ENCODE measurements at places on chromosomes 2 and 18.

DNA sequence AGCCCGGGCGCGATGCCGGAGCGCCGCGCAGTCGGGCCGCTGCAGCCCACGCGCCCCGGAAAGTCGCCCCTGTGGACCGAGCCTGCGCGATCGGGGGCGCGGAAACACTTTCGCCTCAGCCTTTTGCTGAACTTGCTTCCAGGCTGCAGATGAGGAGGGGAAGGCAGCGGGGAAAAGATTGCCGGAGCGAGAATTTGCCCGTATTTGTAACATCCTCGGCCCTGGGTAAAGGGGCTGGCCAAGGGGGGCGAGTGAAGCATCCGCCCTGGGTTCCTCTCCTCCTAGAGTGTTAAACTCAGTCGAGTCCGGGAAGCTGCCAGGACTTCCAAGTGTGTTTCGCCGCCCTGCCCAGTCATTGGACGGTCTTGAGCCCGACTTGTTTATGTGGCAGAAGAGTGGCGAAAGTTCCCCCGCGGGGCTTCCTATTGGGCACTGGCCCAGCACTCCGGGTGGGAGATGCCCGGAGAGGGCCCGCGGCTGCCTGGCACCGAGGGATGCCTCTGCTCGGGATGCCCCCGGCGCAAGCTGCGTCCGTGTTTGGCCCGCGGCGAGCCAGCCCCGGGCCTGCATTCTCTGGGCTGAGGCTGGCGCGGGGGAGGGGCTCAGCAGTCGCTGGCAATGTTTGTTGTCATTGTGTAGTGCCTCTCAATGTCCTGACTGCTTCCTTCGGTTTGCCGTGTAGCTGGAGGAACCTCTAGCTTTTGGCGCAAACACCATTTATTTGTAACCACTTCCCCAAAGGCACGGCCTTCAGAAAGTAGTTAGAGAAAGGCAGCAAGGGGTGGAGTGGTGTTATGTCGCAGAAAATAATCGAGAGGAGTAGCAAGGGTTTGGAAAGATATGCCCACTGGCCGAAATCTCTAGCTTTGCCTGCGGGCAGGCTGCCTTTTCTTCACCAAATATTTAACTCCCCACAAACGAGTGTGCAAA is 1.1 kb downstream of the CYBRD1 start:
- H3K4me3 ChIP-seq = peak overlapping the region; percentile 92
- no peak overlapping the region for H3K27ac ChIP-seq
- peaks cover 16% of the 10 kb centered on the region for H3K27me3 ChIP-seq
- H3K36me3 ChIP-seq = peaks cover 1% of the 10 kb centered on the region
- peaks cover 46% of the 10 kb centered on the region for H3K4me1 ChIP-seq
- DNase-seq = peak; percentile 72

DNA sequence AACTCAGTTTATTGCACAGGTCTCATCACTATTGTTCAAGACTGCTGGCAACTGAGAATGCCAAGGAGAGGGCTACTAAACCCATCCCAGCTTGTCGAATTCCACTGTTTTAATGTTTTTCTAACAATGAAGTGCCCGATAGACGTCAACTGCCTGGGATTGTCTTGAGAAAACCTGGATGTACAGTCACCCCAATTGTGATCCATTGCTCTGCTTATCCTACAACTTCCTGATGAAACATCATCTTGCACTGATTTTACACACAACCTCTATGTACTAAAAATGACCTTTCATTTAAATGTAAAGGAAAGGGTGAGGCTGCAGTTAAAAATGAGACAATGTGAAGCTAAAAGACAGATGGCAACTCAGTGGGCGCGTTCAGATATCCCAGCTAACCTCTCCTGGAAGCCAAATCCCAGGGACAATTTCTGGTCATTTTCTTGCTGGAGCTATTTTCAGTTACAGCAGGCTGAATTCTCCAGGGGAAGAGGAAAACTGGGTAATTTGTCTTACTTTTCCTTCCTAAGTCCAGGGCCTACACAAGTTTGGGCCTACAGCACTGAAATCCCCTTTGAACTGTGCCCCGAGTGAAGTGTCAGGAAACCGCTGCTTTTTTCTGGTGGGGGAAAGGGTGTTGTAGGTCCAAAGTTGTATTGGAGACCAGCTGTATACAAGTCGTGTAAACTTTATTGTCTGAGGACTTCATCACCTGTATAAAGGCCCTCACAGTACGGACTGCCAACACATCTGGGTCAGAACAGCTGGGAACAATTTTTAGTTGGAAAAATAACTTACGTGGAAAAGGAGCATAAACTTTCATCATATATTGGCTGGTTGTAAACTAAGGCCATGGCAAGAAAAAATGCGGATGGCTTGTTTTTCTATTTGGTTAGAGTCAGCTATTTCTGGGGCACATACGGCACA is 68.9 kb upstream of the LTBP1 start:
- H3K27ac ChIP-seq = peak overlapping the region; percentile 57
- DNase-seq = no peak
- peaks cover 18% of the 10 kb centered on the region for H3K4me1 ChIP-seq
- no peak overlapping the region for H3K4me3 ChIP-seq
- peaks cover 10% of the 10 kb centered on the region for H3K27me3 ChIP-seq
- no peaks in the 10 kb centered on the region for H3K36me3 ChIP-seq

DNA sequence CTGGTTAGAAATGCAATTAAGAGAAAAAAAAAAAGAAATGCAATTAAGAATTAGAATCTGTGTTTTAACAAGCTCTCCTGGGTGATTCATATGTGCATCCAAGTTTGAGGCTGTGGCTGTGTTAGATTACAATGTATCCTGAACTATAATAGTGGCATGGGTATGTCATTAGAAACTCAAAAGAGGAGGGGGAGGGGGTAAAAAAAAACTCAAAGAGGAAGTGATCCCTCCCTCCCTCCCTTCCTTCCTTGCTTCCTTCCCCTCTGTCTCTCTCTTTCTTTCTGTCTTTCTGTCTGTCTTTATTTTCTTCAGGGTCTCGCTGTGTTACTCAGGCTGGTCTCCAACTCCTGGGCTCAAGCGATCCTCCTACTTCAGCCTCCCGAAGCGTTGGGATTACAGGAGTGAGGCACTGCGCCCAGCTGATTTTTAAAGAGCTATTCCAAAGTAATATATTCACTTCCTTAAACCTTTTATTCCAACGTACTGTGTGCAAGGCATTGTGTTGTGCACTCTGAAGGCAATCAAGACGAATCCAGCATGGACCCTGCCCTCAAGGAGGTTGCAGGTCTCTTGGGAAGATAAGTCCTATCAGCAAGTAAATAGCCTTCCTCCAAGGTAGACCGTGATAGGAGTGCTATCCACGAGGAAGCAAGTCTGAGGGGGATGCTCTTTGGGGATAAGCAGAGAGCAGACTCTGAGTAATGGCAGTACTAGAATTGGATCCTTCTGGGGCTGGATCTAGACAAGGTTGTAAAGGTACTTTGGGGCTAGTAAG is 35.9 kb upstream of the MCFD2 start:
- no peak for DNase-seq
- H3K36me3 ChIP-seq = peaks cover 28% of the 10 kb centered on the region
- H3K4me1 ChIP-seq = peaks cover 24% of the 10 kb centered on the region
- H3K27me3 ChIP-seq = no peaks in the 10 kb centered on the region
- H3K27ac ChIP-seq = peak overlapping the region; percentile 63

DNA sequence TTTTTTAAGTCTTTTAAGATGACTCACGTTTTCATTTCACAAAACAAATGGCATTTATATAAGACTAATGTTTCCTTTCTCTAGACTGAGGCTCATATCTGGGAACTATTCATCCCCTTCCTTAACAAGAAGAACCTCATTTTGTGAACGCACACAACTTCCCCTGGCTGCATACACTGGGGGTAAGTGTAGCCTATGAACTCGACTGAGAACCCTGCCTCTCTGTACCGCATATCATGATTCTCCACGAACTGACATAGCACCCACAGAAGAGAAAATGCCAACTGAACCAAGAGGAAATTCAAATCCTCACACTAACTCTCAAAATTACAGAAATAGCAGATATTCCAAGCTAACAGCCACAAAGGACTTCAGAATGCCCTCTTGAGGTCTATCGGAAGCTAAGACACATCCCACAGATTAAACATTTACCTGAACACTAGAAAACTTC is 236.7 kb downstream of the TCF4 start:
- H3K4me1 ChIP-seq = peaks cover 57% of the 10 kb centered on the region
- no peaks in the 10 kb centered on the region for H3K27me3 ChIP-seq
- DNase-seq = no peak
- H3K4me3 ChIP-seq = no peak overlapping the region
- peaks cover 5% of the 10 kb centered on the region for H3K36me3 ChIP-seq
- peak overlapping the region; percentile 80 for H3K27ac ChIP-seq

GRCh38 chr2:235049719-235050118 is 97.9 kb downstream of the SH3BP4 start:
- H3K4me3 ChIP-seq = no peak overlapping the region
- H3K27ac ChIP-seq = no peak overlapping the region
- DNase-seq = no peak

DNA sequence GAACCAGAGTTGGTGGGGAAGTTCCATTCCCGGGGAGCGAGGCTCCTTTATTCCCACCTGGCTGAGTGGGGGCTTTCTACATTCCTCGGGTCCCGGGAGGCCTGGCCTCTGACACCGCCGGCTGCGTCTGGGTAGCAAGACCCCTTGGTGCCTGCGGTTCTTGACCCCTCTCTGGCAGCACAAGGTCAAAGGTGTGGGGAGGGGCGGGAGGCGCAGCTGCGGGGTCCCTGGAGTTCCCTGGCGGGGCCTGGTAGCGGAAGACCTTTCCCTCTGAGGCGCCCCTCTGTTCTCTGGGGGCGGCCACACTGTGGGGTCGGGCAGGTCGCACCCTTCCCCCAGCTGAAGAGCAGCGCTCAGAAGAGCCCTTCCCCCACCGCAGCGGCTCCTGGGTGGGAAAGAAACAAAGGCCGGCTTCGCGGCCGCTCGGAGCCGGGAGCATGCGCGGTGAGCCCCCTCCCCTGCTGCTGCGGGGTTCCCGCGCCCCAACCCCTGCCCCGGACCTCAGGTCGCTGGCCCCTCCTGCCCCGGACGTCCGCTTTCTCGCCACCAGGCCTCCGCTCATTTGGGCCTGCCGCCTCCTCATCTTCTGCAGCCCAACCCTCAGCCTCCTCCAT is 146.3 kb downstream of the ANKRD44 start:
- peak; percentile 83 for DNase-seq
- no peaks in the 10 kb centered on the region for H3K36me3 ChIP-seq
- H3K4me1 ChIP-seq = peaks cover 22% of the 10 kb centered on the region
- peak overlapping the region; percentile 93 for H3K27ac ChIP-seq
- peak overlapping the region; percentile 63 for H3K4me3 ChIP-seq

- DNase-seq = no peak
- no peaks in the 10 kb centered on the region for H3K27me3 ChIP-seq
- no peak overlapping the region for H3K4me3 ChIP-seq
- peaks cover 5% of the 10 kb centered on the region for H3K4me1 ChIP-seq
Observed at GRCh38 chr2:228917220-228917619, 353.9 kb downstream of the PID1 start.

DNA sequence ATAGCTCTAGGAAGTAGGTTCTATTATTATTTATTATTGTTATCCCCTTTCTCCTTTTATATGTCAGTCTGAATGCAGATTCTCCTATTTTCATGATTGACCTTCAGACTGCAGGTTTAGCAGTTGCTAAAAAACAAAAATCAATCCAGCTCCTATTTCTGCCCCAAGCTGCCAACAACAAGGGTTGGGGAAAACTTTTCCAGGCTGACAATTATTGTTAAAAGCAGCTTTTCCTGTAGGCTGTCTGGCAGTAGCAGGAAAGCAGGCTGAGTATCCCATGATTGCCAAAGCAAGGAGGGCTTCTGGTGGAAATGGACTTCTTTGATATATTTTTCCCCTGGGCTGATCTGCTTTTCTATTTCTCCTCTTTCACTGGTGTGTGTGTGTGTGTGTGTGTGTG is 78.0 kb upstream of the CTLA4 start:
- H3K27me3 ChIP-seq = peaks cover 10% of the 10 kb centered on the region
- no peak overlapping the region for H3K4me3 ChIP-seq
- peaks cover 8% of the 10 kb centered on the region for H3K36me3 ChIP-seq

- H3K27ac ChIP-seq = no peak overlapping the region
- DNase-seq = no peak
- H3K27me3 ChIP-seq = no peaks in the 10 kb centered on the region
- peaks cover 69% of the 10 kb centered on the region for H3K4me1 ChIP-seq
Observed at GRCh38 chr2:42851186-42851585, 58.8 kb upstream of the HAAO start.

DNA sequence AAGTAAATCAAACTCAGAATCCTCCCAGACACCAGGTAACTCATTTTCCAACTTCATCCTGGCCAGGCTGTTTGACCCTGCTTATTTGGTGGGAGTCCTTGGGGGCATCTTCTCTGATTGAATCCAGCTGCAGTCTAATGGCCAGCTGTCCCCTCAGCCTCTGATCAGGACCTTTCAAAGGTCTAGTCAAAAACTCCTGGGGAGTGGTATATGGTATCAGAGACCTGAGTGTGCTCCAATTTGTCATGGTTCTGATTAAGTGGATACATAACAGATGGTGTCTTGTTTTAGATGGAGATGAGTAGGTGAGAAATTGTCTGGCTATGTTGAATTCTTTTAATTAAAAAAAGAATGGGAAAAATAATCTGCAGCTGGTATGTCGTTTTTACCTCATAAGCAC is 842.6 kb upstream of the ACVR2A start:
- H3K4me1 ChIP-seq = peaks cover 21% of the 10 kb centered on the region
- H3K27ac ChIP-seq = no peak overlapping the region
- H3K27me3 ChIP-seq = no peaks in the 10 kb centered on the region
- no peak for DNase-seq
- H3K4me3 ChIP-seq = no peak overlapping the region

- peaks cover 2% of the 10 kb centered on the region for H3K36me3 ChIP-seq
- peak overlapping the region; percentile 99 for H3K4me3 ChIP-seq
- H3K27me3 ChIP-seq = no peaks in the 10 kb centered on the region
- H3K4me1 ChIP-seq = peaks cover 58% of the 10 kb centered on the region
Observed at GRCh38 chr2:148021886-148022285, 995 bp downstream of the MBD5 start.

- no peak overlapping the region for H3K4me3 ChIP-seq
- peaks cover 24% of the 10 kb centered on the region for H3K4me1 ChIP-seq
- no peak for DNase-seq
- no peaks in the 10 kb centered on the region for H3K27me3 ChIP-seq
Observed at GRCh38 chr2:146982393-146982846, 862.4 kb upstream of the ACVR2A start.

DNA sequence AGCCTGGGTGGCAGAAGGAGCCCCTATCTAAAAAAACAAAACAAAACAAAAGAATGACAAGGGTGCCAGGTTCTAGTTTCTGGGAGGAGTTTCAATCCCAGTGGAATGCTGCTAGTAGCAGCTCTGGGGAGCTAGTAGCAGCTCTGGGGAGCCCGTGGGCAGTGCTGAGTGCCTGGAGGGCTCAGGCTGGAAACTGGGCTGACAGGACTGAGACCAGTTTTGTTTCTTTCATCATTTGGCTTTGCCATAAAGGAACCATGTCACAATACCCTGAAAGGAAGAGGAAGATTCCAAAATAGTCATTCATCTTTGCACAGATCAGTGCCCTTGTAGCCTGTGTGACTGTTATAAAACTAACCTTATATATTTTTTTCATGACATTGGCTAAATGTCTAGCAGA is 10.6 kb downstream of the MFSD6 start:
- H3K36me3 ChIP-seq = no peaks in the 10 kb centered on the region
- DNase-seq = no peak
- no peaks in the 10 kb centered on the region for H3K4me1 ChIP-seq
- peaks cover 12% of the 10 kb centered on the region for H3K27me3 ChIP-seq

- peaks cover 4% of the 10 kb centered on the region for H3K27me3 ChIP-seq
- H3K4me1 ChIP-seq = peaks cover 40% of the 10 kb centered on the region
- no peak overlapping the region for H3K27ac ChIP-seq
- H3K36me3 ChIP-seq = peaks cover 22% of the 10 kb centered on the region
Observed at GRCh38 chr18:48566589-48566988, 27.8 kb downstream of the CTIF start.

GRCh38 chr2:103898561-103898960 is 955.4 kb upstream of the POU3F3 start:
- no peaks in the 10 kb centered on the region for H3K27me3 ChIP-seq
- no peak overlapping the region for H3K27ac ChIP-seq
- no peaks in the 10 kb centered on the region for H3K36me3 ChIP-seq
